Activated CD8-positive, alpha-beta memory T cell treated with anti-CD3 and anti-CD28 coated beads for 1 hour (primary cell): ENCODE measurements at places on chromosomes 2 and 18.

DNA sequence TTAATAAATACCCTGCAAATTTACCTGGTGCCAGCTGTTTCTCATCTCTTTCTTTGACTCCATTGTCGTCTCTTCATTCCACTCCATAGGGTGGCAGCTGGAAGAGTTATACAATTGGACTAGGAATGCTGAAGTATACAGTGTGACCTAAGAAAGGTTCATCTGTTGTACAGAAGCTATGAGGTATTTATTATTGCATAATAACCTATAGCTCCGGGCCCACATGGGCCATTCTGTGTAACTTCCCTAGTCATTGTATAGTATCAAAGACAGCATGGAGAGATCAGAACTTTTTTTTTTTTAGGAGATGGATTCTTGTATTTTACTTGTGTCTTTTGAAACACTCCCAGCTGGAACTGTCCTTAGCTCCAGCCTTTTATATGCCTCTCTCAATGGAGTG lies 26.2 kb downstream of the BMP10 start:
- DNase-seq: no peak

DNA sequence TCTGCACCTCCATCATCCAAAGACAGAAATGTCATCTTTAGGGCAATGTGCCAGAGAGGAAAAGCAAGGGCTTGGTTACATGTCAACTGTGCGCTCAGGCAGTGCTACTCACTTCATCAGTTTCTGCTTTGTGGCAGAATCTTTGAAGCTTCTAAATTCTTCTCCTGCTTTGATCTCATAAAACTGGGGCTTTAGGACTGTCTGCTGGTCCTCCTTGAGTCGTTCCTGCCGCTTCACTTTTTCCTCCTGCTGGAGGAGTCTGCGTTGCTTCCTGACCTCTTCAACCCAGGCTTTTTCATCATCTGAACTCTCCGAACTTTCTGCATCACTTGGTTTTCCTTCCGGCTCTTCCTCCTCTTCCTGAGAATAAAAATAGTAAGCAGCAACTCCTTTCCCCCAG lies 100.8 kb downstream of the NOL10 start:
- DNase-seq: no peak

DNA sequence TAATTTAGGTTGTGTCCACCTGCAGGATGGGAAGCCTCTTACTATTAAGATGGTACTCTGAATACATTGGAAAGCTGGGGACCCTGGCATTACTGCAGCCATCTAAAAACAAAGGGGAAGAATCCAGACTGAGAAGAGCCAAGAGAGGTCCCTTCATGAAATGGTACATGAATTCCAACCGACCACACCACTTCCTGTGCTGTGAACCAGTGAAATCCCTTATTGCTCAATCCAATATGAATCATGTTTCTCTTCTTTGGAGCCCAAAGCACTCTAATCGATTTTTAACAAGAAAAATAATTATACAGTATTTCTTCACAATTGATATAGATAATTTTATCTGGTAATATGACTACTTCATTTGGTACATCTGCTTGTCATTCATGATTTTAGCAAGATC lies 479.7 kb upstream of the RAB6C start:
- no peak for DNase-seq

GRCh38 chr2:237242091-237242536 lies 156.4 kb downstream of the COPS8 start:
- DNase-seq: no peak

GRCh38 chr18:76362676-76363075 lies 132.4 kb downstream of the ZNF516 start:
- no peak for DNase-seq

DNA sequence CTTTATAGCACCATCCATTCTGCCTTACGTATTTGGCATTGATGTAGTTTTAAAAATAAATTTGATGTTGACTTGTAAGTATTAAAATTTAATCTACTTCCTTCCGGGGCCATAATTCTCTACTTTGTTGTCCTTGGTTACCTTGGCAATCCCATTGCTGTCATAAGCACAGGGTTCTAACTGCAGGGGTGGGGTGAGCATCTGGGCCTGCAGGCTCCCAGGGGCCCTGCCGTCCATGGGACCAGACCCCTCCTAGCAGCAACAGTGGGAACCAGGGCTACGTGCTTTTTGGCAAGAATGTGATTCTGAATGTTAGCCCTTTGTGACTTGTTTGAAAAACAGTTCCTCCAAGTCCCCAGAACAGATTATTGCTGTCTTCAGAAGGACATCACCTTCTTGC lies 4.9 kb downstream of the ASAP2 start:
- no peak for DNase-seq

DNA sequence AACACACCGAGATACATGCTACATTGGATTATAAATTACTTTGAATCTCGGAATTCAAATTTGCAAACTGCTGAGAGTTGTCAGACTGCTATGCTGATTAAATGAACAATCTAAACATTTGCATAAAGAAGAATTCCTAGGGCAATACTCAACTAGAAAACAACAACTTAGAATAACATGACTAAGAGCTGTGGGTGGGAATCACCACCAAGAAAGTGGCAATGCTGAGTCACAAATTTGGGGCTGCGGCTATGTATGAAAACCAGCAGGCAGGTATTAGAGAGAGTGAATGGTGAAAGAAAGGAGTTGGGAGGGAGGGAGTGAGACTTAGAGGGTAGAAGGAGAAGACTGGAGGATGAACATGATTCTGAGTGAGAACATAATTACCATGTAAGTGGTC lies 559.5 kb downstream of the PIK3C3 start:
- DNase-seq: no peak

- DNase-seq: no peak
Observed at GRCh38 chr2:39306626-39307025, 62.9 kb upstream of the CDKL4 start.

DNA sequence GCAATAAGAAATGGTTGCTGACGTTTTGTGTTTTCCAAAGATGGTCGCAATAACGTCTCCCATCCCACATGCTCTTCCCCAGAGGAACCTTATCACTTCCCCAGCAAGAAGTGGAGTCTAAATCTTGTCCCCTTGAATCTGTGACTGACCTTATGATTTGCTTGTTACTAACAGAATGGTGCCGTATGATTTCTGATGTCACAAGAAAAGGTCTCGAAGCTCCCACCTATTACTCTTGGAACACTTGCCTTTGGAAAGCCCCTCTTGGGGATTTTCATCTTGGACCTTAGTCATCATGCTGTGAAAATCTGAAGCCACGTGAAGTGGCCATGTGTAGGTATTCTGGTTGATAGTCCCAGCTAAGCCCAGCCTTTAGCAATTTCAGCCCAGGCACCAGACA lies 86.2 kb upstream of the GLS start:
- DNase-seq: no peak

DNA sequence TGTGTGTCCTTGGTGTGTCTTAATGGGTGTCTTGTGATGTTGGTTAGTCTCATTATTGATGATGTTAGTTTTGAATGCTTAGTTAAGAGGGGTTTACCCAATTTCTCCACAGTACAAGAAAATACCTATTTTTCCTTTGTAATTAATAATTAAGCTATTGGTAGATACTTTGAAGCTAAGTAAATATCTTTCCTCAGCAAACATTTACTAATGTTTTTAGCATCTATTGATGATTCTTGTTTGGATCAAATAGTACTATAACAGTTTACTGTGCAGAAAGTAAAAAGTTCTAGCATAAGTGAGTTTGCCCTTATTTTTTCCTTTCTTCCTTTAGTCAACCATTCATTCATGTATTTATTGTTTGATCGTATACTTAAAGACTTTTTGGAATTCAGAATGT lies 19.1 kb downstream of the MAP3K20 start:
- no peak for DNase-seq

DNA sequence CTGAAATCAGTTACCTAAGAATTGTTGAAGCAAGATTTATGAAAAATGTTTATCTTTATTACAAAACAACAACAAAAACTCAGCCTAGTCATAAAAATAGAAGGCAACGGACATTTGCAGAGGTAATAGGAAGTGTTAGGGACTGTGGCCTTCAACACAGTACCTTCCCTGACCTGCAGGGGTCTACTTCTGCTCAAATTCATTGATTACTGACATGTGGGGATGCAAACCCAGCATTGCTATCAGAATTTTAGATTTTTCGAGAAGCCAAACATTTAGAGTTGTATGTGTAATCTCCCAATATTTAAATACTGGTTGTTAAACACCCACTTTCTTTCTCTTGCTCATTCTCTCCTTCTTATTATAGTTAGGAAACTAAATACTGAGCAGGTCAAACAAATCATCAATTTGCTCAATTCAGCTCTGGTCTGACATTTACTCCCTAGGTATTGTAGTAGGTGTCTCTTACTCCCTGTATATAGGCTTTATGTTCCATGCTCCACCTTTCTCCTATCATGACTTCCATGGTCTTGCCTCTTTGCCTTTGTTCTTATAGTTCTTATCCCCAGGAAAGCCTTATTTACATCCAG lies 198.5 kb downstream of the UBE2E3 start:
- no peak for DNase-seq

DNA sequence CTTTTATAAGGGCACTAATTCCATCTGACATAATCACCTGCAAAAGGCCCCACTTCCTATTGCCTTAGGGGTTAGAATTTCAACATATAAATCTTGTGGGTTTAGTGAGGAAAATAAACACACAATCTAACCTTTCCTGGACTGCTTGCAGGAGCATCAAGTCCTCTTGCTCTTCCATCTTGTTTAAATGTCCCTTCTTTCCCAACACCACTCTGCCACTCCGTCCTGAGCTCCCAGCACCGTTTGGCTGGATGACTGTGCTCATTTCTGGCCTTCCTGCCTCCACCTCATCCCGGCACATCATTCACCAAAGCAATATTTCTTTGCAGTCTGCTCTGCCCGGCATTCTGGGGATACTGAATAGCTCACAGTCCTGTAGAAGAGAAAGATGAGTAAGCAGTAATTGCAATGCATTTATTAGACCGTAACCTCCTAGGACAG lies 247.8 kb downstream of the BCL2 start:
- no peak for DNase-seq

DNA sequence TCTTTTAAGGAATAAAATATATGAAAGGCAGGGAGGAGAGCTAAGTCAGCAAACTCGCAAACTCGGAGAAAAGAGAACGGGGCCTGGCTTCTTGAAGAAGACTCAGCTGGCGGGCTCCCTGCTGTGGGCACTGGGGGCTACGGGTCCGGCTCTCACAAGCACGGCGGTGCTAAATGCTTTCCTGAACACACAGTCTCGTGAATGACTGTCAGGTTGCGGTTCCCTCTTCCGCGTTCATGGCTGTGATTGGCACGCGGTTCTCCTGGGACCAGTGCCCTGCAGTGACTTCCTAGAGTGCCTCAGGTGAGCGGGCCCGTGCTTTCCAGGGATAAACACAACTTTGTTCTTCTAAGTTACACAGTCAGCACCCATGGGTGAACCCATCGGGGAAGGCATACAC lies 208.4 kb downstream of the HDAC4 start:
- no peak for DNase-seq

DNA sequence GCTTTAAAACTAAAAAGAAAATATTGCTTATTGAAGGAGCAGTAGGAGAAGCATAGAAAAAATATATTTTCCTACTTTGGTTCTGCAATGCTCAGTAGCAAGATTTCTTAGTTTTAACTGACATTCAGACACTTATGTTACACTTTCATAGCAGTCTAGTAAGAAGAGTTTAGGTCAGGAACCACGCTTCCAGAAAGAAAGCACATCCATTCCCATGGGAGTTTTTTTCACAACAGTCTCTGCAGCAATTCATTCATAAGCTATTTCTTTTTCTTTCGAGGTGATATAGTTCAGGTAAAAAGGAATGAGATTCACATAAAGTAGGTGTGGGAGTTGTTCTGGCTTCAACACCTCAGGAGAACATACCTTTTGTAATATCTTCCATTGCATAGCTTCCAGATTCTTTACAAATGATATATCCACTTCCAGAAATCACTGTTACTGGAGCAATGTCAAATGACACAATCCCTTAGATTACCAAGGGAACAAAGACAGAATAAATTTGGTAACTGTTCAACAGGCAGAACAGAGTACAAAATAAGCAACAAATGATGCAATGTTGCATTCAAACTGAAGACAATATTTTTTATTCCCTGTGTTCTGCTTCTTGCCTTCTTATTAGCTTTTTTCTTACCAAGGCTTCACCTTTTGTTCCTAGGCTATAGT lies 95.2 kb upstream of the GULP1 start:
- no peak for DNase-seq

DNA sequence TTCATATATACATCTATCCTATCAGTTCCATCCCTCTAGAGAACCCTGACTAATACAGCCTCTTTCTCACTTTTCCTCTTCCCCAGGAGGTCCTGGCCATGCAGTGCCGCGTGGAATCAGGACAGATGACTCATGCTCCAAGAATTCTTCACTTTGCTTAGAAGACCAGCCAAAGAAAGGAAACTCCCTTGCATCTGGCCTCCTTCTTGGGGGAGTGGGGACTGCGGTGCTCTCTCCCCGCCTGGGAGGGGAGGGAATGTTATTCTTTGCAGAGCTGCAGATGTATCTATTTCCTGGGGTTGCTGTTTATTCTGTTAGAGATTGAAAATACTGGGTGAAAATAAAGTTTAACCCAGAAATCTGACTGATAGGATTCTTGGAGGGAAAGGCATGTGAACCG lies 111.5 kb upstream of the SH3BP4 start:
- no peak for DNase-seq

GRCh38 chr2:178954049-178954448 lies 95.9 kb downstream of the CCDC141 start:
- DNase-seq: no peak

DNA sequence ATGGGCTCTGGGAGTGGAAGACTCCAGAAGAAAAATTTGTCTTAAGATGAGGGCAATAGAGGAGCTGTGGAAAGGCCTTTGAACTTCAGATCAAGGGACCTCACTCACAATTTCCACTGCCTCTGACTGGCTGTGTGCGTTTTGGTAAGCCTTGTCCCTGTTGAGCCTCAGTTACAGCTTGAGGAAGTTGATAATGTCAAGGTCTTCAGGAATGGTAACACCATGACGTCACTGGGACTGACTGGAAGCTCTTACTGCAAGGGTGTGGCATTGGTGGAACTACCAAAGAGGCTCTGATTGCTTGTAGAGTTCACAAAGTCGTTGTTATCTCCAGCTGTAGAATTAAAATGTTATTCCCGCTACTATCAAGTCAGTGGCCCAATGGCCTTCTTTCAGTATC lies 29.2 kb upstream of the CTAGE1 start:
- DNase-seq: no peak

- peak; percentile 40 for DNase-seq
Observed at GRCh38 chr2:68466361-68466777, 725 bp downstream of the FBXO48 start.

DNA sequence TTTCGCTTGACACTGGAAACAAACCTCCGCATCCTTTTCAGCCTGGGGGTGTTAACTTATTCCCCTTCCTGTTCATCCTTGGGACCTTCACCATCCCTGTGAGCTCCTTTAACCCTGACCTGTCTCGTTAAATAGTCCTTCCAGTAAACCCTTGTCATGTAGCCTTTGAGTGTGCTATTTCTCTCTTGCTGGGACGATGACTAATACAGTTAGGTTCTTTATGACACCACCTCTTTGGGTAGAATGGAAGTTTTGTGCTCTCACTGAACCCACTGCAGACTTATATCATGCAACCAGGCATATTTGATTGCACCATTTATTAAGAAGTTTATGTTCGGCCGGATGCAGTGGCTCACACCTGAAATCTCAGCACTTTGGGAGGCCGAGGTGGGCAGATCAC lies 40.5 kb upstream of the GAREM1 start:
- DNase-seq: no peak

- no peak for DNase-seq
Observed at GRCh38 chr2:214069254-214069653, 341.6 kb upstream of the VWC2L start.
